Right ventricle myocardium inferior (tissue), 1 donor: ENCODE measurements at places on chromosomes 7 and 10. TPM values are rescaled to one million over a fixed set of nuclear protein-coding genes. Genes with fewer than 3 reads are reported as not detected.

DNA sequence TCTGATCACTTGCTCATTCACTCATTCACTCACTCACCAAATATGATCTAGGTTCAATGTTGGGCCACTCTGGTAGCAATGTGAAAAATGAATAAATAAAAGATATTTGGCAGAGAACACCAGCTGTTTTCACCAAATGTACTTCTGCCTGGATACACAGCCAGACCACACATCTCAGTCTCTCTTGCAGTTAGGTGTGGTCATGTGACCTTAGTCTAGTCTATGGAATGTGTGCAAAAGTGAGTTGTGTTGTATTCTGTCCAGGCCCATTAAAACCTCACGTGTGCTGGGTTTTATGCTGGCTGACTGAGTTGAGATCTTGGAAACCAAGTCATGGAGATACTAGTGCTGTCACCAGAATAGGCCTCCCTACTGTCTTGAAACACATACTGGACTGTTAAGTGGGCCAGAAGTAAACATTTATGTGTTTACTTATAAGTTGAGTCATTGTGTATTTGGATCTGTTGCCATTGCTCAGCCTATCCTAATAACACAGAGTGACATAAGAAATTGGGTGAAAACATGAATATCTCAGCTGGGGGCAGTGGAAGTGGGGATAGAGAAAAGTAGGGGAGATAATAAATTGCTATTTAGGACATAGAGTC, 145.5 kb downstream of the PTEN start:
- no peak for DNase-seq

GRCh38 chr7:24970676-24971075, 9.3 kb downstream of the OSBPL3 start:
- DNase-seq = no peak

DNA sequence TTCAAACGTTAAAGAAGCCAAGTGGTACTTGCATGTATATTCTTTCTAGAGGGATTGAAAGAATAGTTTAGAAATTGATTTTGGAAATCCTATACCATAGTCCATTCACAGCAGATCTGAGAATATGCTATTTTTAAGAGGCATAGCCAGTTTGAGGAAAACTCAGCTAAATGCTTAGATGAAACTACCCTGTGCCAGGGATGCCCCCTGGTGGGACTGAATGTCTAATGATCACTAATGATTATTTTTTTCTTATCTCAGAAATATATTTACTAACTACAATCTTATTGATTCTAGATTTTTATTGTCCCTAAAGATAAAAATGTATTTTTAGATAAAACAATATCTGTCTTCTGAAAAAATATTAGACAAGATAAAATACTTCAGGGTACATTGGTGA, 844.9 kb upstream of the PHF14 start:
- DNase-seq = no peak

GRCh38 chr7:34823650-34824258, 165.7 kb downstream of the NPSR1 start:
- no peak for DNase-seq

DNA sequence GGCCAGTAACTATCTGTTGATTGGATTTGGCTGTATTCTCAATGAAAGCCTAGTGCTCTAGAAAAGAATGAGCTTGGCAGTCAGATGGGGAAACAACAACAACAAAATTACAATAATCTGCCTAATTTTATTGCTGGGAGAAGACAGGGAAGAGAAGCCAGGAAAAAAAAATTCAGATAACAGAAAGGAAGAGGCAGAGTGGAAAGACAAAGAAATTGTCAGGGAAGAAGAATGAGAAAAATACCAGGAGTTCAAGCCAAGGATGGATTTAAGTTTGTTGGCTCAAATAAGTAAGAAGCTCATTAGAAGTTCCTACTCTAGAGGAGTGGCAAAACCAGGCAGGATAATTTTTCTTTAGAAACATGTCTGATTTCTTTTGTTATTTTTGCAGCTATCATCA, 45.9 kb upstream of the PRKG1 start:
- no peak for DNase-seq

DNA sequence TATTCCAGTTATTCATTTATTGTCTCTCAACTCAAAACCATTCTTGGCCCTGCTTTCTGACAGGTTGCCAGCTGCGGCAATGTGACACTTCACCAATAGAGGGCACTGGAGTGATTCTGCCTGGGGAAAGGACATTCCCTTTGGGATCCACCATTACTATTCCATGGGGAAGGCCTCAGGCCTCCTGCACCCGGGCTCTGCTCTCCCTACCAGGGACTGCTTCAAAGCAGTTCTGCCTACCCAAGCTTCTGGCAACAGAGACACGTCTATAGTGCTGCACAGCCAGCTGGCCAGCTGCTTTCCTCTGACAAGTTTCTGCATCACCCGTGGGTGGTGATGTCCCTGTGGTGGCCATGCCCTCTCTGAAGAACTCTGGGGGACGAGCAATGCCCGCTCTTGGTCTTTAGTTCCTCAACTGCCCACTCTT, 163.8 kb downstream of the ELMO1 start:
- peak; percentile 55 for DNase-seq

GRCh38 chr10:70776455-70777005, 8.6 kb downstream of the TBATA start:
- DNase-seq = no peak

DNA sequence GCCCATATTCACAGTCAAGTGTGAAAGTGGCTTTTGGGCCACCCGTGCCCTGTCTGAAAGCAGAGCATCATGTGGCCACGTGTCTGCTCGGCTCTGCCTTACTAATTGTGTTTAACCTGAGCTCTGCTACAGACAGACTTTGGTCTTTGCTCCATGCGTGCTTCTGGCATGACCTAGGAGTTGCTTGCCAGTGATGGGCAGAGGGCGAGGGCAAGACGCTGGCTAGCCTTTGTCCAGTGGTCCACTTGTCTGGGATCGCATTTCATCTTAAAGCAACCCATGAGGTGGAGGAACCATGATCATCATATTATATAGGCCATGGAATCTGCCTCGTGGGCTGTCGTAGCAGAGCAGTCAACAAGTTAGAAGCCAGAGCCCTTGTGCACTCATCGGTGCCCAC, 123.3 kb upstream of the INSYN2A start:
- DNase-seq = no peak

- no peak for DNase-seq
These were observed 168.8 kb upstream of the KLF14 start for GRCh38 chr7:130902755-130903357.

- DNase-seq = no peak
These were observed 132.1 kb downstream of the NRBF2 start for GRCh38 chr10:63265222-63265617.

DNA sequence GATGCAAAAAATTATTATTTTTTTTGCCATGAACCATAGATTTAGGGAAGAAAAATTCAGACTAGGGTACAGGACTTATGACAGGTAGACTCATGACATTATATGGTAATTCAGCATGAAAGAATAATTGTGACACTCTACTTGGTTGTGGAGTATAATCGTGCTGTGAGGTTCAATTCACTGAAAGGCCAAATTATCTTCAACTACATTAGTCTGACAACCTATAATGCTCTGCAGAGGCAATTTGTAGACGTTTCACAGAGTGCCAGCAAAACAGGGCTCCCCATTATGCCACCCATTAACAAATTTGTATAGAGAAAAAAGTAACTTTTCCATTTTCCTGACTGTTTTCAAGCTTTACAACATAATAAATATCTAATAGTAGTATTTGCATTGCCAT, 292.6 kb downstream of the LRMDA start:
- DNase-seq = no peak

- DNase-seq = no peak
These were observed 382.6 kb downstream of the LRMDA start for GRCh38 chr10:75814014-75814413.

- no peak for DNase-seq
These were observed 144.4 kb downstream of the MAPK8 start for GRCh38 chr10:48450741-48451466.

DNA sequence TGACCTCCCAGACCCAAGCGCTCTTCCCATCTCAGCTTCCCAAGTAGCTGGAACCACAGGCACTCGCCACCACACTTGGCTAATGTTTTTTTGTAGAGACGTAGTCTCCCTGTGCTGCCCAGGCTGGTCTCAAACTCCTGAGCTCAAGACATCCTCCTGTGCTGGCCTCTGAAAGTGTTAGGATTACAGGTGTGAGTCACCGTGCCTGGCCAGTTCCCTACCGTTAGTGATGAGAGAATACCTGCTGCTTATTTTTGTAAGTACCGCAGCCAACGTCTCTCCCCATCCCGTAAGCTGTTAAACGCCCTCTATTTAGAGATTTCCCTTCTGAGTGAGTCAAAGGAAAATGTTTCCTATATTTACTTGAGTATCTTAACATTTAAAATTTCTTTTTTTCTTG, 38.5 kb upstream of the PDLIM1 start:
- DNase-seq = no peak

DNA sequence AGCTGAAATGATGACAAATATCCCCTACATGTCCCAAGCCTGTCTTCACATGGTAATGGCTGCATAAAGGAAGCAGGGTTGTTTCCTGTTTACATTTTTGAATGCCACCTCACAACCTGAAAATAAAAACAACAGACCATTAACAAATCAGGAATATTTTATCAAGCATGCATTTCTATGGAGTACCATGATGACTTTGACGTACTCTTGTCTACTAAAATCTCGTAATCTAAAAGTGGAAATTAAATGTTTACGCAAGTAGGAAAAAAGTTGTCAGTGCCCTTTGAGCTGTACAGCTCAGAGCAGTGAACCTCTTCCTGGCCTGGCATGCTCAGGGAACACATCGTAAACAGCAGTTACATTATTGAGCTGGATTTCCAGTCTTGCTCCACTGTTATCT, 194.1 kb downstream of the INHBA start:
- DNase-seq = no peak

Gene CRHR2
- 0.35 TPM for total RNA-seq

Gene FAM25G
- not detected for total RNA-seq

Gene SPRN
- total RNA-seq = not detected

Gene TEX36
- not detected for total RNA-seq

Gene GDF2
- not detected for total RNA-seq

Gene BTBD16
- total RNA-seq = not detected

Gene NRG3
- not detected for total RNA-seq

Gene VSIR
- 140 TPM for total RNA-seq
